Glomerular endothelial cell (primary cell): ENCODE measurements at places on chromosomes 1 and 21. TPM values are rescaled to one million over a fixed set of nuclear protein-coding genes. Genes with fewer than 3 reads are reported as not detected.

The SOX13 gene
- 11.2 and 31.1 TPM in 2 replicates for total RNA-seq

The NCAM2 gene
- 7.6 and 16.6 TPM in 2 replicates for total RNA-seq

The MCOLN3 gene
- not detected in 2 replicates for total RNA-seq

The NBPF8 gene
- total RNA-seq = 5.2 and 11.1 TPM in 2 replicates

The FAM177B gene
- not detected in 2 replicates for total RNA-seq
